ENCODE measurements at places on chromosomes 2 and 18. TPM values are rescaled to one million over a fixed set of nuclear protein-coding genes. Genes with fewer than 3 reads are reported as not detected.

BCL11A gene
- 13.1 TPM for polyA plus RNA-seq

DNA sequence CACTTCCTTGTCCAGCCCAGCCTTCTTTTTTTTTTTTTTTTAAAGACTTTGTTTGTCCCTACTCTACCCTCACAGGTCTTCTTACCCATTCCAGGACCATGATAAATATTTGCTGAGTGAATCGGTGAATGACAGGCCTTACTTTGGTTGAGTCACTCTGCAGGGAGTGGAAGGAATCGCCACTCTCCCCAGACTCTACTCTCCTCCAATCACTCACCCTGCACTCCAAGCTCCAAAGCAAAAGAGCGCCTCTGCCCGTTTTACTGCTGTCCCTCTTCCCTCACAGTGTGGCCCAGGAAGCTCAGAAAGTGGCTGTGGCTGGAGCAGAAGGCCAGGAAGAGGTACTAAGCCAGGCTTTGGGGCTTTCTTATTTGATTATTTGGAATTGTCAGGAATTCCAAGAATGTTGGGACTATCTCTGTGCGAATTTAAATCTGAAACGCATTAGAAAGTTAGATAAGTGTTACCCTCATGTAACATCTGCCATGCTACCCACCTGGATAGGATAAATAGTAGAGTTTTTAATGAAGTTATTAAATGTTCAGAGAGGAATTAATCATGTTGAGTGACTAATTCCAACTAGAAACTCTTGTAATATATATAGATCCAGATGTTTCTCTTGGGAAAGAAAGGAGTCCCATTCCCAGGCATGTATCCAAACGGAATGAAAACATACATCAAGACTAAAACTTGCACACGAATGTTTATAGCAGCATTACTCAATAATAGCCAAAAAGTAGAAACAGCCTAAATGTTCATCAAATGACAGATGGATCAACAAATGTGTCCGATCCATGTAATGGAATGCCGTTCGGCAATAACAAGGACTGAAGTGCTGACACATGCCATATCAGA is 43.0 kb upstream of the CHMP1B start:
- DNase-seq = no peak

GRCh38 chr2:10385501-10385900 is 62.6 kb downstream of the ODC1 start:
- DNase-seq = no peak

DNA sequence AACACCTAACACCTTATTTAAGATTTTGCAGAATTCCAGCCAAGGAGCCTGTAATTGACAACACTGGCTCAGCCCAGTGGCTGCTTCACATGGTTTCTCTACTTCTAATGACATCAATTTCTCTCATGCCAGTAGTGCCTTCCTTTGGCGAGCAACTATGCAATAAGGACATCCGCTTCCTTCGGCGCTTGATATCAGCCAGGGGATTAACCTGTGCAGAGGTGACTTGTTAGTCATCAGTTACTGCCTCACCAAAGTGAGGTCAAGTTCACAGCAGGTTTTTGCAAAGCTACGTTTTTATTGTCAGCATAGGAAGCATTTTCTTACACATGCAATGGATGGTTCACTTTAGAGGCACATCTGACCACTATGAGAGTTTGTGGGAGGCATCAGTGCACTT is 24.0 kb upstream of the EDAR start:
- no peak for DNase-seq

DNA sequence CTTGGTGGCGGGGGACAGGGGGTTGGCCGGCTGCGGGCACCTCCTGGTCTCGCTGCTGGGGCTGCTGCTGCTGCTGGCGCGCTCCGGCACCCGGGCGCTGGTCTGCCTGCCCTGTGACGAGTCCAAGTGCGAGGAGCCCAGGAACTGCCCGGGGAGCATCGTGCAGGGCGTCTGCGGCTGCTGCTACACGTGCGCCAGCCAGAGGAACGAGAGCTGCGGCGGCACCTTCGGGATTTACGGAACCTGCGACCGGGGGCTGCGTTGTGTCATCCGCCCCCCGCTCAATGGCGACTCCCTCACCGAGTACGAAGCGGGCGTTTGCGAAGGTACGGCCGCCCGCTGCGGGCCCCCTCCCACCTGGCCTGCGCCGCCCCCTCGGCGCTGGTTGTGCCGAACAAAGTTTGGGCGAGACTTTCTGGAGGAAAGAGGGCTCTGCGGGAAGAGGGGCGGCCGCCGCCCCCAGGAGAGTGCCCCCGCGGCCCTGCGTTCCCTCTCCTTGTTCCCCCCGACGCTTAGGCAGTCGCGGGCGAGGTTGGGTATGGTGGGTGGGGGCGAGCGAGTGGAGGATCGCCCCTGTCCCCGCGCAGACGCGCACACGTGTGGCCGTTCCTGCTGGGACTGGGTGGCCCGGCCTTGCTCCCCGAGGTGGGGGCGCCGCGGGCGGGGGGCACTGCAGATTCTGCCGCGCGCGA is 866 bp downstream of the CRIM1 start:
- no peak for DNase-seq

- DNase-seq = no peak
Measured at GRCh38 chr18:42561521-42561920, 554.0 kb downstream of the RIT2 start.

DNA sequence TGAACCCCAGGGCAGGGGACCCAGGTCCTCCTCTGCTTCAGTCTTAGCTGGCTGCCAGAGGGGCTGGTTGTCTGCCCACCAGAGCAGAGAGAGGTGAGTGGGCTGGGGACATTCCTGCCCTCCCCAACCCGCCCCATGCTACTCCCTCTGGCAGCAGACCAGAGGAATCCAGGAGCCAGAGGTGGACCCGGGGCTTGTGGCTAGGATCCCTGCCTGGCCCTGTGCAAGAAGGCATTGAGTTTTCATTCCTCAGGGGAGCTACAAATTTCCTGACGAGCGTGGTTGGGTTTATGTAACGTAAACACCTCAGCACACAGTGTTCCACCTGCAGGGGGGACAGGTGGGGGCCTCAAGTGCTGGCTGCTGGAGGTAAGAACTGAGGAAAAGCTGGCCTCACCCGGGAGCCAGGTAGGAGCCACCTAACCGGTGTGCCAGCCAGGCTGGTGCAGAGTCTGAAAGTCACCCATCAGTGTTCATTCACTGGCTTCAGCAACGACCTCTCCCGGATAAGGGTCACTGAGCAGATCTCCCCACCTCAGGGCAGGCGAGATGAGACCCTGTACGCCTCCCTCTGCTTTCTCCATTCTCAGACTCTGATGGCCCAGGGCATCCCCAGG is 246.8 kb downstream of the DYSF start:
- no peak for DNase-seq

- DNase-seq = no peak
Measured at GRCh38 chr2:65706411-65706810, 274.0 kb upstream of the SPRED2 start.

DNA sequence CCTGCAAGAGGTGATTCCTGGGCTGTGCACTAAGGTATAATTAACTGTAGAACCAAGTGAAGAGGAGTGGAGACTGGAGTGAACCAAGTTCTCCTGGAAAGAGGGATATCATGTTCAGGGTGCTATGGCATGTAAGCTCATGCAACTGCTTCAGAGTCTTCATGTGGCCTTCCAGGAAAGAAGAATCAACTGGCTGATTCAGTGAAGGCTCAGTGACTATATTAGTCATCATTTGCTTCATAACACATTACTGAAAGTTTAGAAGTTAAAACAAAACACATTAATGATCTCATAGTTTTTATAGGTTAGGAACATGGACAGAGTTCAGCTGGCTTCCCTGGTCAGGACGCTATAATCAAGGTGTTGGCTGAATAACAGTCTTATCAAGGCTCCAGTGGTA is 1200.8 kb upstream of the GYPC start:
- DNase-seq = no peak

DNA sequence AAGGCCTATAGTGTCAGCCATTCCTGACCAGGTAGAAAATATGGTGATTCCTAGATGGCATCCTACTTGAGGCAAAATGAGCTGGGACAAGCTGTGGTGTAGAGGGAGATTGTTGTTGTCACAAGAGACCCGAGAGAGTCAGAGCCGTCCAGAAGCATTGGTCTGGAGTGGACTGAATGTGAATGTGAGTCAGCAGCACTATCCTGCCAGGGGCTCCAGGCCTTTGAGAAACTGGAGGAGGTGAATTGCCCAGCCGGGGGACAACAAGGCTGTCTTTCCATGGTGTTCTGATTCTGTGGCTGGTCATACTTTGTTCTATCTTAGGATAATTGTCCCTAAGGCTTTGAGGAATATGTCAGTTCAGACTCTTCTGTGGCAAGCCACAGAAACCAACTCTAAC is 29.4 kb upstream of the EIF2AK3 start:
- DNase-seq = no peak

DNA sequence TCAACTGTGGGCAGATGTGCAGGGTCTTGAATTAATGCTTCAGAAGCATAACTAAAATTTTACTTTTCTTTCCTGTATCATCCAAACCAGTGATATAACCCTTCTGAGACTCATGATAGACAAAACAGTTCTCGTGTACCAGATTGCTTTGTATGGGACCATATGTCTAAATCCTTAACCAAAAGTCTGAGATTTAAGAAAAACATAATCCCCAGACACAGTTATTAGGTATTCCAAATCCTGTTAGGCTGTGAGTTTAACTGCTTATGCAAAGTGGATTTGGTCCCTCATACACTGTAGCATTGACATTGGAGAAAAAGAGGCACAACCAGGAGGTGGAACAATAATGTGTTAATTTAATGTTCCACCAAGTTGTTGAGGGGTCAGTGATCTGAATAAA is 235.0 kb downstream of the PMAIP1 start:
- no peak for DNase-seq

DNA sequence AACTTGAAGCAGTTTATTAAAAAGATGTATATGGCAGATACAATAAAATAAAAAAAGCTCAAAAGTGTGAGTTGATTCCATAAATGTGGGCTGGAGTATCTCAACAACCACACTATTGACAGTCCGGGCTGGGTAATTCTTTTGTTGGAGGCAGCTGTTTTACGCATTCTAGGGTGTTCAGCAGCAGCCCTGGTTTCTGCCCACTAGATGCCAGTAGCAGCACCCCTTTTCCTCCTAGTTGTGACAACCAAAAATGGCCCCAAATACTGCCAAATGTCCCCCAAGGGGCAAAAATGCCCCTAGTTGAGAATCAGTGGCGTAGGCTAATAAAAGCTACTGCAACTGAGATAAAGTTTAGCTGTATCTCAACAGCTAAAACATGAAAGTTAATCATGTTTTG is 44.8 kb downstream of the CHMP3 start:
- DNase-seq = no peak

DNA sequence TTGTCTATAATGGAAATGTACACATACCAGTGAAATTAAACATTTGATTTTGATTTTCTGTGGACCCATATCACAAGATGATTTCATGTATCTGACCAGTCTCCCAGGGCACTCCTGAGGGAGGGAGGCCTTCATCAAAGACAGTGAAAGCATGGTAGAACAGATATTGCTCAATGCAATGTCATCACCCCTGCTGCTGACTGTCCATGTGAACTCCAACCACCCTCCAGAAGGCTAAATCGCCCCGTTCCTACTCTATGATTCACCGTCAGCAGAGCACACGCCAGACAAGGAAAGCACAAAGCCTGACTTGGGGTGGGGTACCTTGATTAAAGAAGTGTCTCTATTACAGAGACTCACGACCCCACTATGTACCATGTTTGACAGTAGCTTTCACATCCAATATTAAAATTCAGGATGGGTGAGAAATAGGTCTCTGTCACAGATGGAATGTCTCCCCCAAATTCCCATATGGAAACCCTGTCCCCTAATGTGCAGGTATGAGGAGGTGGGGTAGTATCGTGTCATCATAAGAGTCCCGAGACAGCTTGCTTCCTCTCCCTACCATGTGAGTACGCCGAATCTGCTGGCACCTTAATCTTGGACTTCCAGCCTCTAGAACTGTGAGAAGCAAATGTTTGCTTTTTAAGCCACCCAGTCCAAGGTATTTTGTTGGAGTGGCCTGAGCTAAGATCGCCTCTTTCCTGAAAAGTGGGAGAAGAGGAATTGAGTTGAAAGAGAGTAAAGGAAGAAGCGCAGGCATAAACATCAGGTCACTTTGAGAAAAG is 42.4 kb downstream of the CYB5A start:
- no peak for DNase-seq
